ENCODE measurements at places on chromosomes 7 and 10. TPM values are rescaled to one million over a fixed set of nuclear protein-coding genes. Genes with fewer than 3 reads are reported as not detected.

Gene GALNT17
- 59.1 TPM for total RNA-seq

Gene MLXIPL
- 19.5 TPM for total RNA-seq

Gene FGL2
- total RNA-seq = 349 TPM

Gene PHKG1
- 0.50 TPM for total RNA-seq

- no peaks in the 10 kb centered on the region for H3K27me3 ChIP-seq
- no peak overlapping the region for H3K4me3 ChIP-seq
- H3K4me1 ChIP-seq = peaks cover 7% of the 10 kb centered on the region
- DNase-seq = no peak
- H3K27ac ChIP-seq = no peak overlapping the region
- peaks cover 5% of the 10 kb centered on the region for H3K36me3 ChIP-seq
Measured at GRCh38 chr7:128055637-128056036, 24.4 kb upstream of the LRRC4 start.

DNA sequence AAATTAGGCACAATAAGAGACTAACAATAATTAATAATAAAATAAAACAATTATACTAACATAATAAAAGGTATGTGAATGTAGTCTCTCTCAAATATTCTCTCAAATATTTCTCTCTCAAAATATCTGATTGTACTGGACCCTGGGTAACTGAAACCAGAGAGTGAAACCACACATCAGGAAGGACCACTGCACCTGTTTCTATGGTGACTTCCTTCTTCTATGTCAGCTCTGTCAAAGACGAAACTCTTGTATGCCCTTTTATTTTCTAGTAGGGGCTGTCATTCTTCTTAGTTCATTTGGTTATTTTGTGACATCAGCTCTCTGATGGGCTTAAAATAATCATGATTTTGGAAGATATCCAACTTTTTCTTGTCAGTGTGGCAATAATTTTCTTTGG is 428.0 kb upstream of the TPK1 start:
- H3K4me1 ChIP-seq = no peaks in the 10 kb centered on the region
- H3K27me3 ChIP-seq = no peaks in the 10 kb centered on the region
- no peak overlapping the region for H3K4me3 ChIP-seq
- no peak for DNase-seq
- H3K27ac ChIP-seq = no peak overlapping the region

DNA sequence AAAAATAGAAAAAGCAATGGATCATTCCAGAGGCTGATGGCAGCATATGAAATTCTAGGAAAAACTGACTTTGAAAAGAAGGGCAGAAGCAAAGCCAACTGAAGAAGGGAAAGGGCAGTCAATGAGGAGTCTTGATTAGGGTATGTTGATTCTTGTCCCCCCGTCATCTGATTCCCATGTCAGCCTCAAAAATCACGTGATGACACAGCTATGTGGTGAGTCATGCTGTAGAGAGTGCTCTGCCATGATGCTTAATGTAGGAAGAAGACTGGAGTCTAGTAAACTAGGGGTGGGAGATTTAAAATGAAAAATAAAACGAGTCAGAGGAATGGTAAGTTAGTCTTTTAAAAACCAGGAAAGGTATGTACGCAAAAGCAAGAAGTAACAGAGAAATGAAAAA is 3.9 kb upstream of the POU6F2 start:
- no peaks in the 10 kb centered on the region for H3K36me3 ChIP-seq
- no peak overlapping the region for H3K4me3 ChIP-seq
- DNase-seq = no peak
- H3K4me1 ChIP-seq = no peaks in the 10 kb centered on the region

- no peak for DNase-seq
- no peaks in the 10 kb centered on the region for H3K36me3 ChIP-seq
- no peaks in the 10 kb centered on the region for H3K27me3 ChIP-seq
- no peak overlapping the region for H3K27ac ChIP-seq
- H3K4me3 ChIP-seq = no peak overlapping the region
Measured at GRCh38 chr7:35697414-35698175, 2.7 kb upstream of the HERPUD2 start.

- H3K36me3 ChIP-seq = no peaks in the 10 kb centered on the region
- DNase-seq = no peak
- H3K4me3 ChIP-seq = no peak overlapping the region
- H3K27me3 ChIP-seq = no peaks in the 10 kb centered on the region
Measured at GRCh38 chr10:17423632-17424186, 30.7 kb downstream of the ST8SIA6 start.

- no peaks in the 10 kb centered on the region for H3K27me3 ChIP-seq
- H3K4me1 ChIP-seq = no peaks in the 10 kb centered on the region
- no peaks in the 10 kb centered on the region for H3K36me3 ChIP-seq
- no peak overlapping the region for H3K4me3 ChIP-seq
Measured at GRCh38 chr7:70336536-70336935, 738.3 kb downstream of the AUTS2 start.

DNA sequence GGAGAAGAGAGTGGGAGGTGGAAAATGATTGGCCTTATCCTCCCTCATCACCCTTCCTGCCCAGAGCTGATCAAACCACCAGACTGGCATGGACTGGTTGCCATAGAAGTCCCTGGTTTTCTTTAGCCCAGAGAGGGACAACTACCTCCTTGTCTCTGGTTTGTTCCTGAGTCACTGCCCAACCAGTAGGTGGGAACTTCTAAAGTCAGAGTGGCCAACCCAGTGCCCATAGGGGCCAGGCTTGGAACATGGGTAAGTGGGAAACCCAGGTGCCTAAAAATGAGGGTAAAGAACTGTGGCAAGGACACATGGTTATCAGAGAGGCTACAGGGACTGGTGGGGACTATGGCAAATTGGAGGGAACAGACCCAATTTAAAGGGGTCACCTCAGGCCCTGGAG is 63.8 kb downstream of the FAM241B start:
- H3K27me3 ChIP-seq = no peaks in the 10 kb centered on the region
- H3K27ac ChIP-seq = no peak overlapping the region
- no peak for DNase-seq
- no peak overlapping the region for H3K4me3 ChIP-seq

- H3K27ac ChIP-seq = no peak overlapping the region
- DNase-seq = no peak
- H3K4me3 ChIP-seq = no peak overlapping the region
Measured at GRCh38 chr10:112338957-112339356, 35.0 kb upstream of the ACSL5 start.

- H3K27ac ChIP-seq = peak overlapping the region; percentile 69
- no peak overlapping the region for H3K4me3 ChIP-seq
- peaks cover 55% of the 10 kb centered on the region for H3K4me1 ChIP-seq
Measured at GRCh38 chr10:92124616-92125143, 166.2 kb downstream of the CPEB3 start.

GRCh38 chr10:51079331-51079730 is 5.0 kb downstream of the PRKG1 start:
- peaks cover 72% of the 10 kb centered on the region for H3K4me1 ChIP-seq
- DNase-seq = no peak
- no peaks in the 10 kb centered on the region for H3K27me3 ChIP-seq

All from esophagus muscularis mucosa (tissue), 4 donors.